ENCODE measurements at places on chromosomes 16 and 17. TPM values are rescaled to one million over a fixed set of nuclear protein-coding genes. Genes with fewer than 3 reads are reported as not detected.

DLX3 gene
- total RNA-seq, result 0.52 TPM

HOXB1 gene
- total RNA-seq, result not detected

KRTAP4-5 gene
- total RNA-seq, result not detected

ADAM11 gene
- 1.1 TPM for total RNA-seq

SDR42E2 gene
- 0.64 TPM for total RNA-seq

MYL11 gene
- total RNA-seq, result not detected

SLC4A1 gene
- total RNA-seq, result 40.9 TPM

DNA sequence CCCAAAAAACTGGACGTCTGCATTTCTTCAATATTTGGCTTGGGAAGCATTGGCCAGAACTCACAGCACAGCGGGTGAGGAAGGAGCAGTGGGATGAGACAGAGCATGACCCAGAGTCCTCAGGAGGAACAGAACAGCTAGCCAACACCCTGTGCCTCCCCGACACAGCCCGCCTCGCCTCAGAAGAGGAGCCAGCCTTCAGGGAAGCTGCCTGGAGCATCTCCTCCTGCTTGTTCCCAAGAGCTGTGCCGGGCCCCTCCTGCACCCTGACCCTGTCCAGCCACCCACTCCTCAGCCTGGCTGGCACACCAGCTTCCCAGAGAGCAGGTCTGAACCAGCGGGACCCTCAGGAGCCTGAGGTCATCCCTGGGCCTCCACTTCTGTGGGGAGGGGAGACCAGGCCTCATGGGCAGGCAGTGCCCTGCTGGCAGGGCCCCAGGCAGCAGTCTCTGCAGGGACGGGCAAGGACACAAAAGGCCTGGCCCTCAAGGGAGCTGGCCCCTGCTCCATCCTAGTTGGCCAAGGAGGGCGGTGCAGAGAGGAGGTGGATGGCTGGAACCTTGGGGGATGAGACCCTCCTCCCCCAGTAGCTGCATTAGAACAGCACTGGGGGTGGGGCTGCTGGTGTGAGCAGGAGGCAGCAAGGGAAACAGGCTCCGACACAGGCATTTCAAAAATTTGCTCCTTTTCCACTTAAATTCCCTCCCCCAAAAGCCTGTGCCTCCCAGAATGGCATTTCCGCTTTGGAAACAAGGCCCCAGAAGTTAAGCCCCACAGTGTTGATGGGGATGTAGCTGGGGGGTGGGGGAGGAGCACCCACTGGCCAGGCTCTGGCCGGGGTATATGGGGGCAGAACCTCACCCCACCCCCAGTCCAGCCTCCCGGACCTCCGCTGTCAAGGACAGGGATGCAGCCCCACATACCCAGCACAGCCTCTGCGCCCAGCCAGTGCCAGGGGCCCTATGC is 1.8 kb upstream of the BCAR1 start:
- peak; percentile 77 for DNase-seq

GRCh38 chr16:66961065-66961744 is at the start of gene CES3:
CES3 (plus strand) TSS chr16:66961266; CDS start chr16:66961308, 42 bp downstream.
- peak; percentile 57 for DNase-seq

GRCh38 chr17:21387616-21388015 is 11.5 kb downstream of the KCNJ12 start:
- DNase-seq, result no peak

- no peak for DNase-seq
Measured at GRCh38 chr16:84874553-84874952, 54.8 kb downstream of the CRISPLD2 start.

GRCh38 chr16:47815655-47816054 is 340.1 kb downstream of the ABCC12 start:
- DNase-seq, result no peak

GRCh38 chr16:65843941-65844340 is 522.5 kb upstream of the CDH5 start:
- DNase-seq, result peak; percentile 90

GRCh38 chr16:23132775-23133463 is 16.3 kb downstream of the USP31 start:
- peak; percentile 14 for DNase-seq

GRCh38 chr17:2064980-2065785 is 10.3 kb downstream of the HIC1 start:
- peak; percentile 55 for DNase-seq

- DNase-seq, result no peak
Measured at GRCh38 chr17:66959641-66960375, 4.7 kb upstream of the CACNG4 start.

DNA sequence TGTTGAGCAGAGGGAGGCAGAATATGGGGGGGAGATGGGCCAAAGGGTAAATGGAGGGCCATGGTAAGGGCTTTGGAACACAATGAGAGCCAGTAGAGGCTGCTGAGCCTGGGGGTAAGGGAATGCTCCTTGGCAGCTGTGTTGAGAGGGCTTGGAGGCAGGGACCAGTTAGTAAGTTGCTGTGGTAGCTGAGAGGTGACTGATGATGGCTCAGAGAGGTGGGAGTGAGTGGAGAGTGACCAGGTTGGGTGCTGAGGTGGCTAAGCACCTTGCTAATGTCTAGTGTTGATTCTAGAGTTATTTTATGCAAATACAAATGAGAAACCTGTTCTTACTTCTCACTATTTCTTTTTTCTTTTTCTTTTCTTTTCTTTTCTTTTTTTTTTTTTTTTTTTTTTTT is 10.8 kb downstream of the SBK1 start:
- no peak for DNase-seq

Data from lung (tissue), 17 donors.